Activated CD4-positive, alpha-beta T cell treated with anti-CD3 and anti-CD28 coated beads, Interleukin-2, amount 10 ng/mL, durations not matched to agents 7 days and 5 days (primary cell): ENCODE measurements at places on chromosomes 3 and 15.
A peak's percentile ranks its signal among the peaks of the same experiment; 100 is the strongest.

GRCh38 chr3:56985460-56985859 lies 75.0 kb upstream of the SPATA12 start:
- no peaks in the 10 kb centered on the region for H3K36me3 ChIP-seq
- H3K4me1 ChIP-seq = peaks cover 36% of the 10 kb centered on the region
- no peak for DNase-seq
- H3K27me3 ChIP-seq = peaks cover 9% of the 10 kb centered on the region
- H3K4me3 ChIP-seq = no peak overlapping the region

GRCh38 chr3:131502530-131503319 lies at the start of gene MRPL3:
MRPL3 (minus strand) TSS chr3:131502971; CDS start chr3:131502821, 150 bp downstream.
- peak within 1 kb of the TSS; percentile 96 for H3K4me3 ChIP-seq
- peak within 1 kb of the TSS; percentile 96 for H3K27ac ChIP-seq
- H3K36me3 ChIP-seq = peaks cover 20% of the 10 kb centered on the region
- DNase-seq = peak; percentile 85
- no peaks in the 10 kb centered on the region for H3K27me3 ChIP-seq

- no peaks in the 10 kb centered on the region for H3K4me1 ChIP-seq
- DNase-seq = no peak
- no peak overlapping the region for H3K27ac ChIP-seq
- H3K36me3 ChIP-seq = no peaks in the 10 kb centered on the region
- peaks cover 8% of the 10 kb centered on the region for H3K27me3 ChIP-seq
Observed at GRCh38 chr15:67446449-67446848, 74.5 kb upstream of the C15orf61 start.

DNA sequence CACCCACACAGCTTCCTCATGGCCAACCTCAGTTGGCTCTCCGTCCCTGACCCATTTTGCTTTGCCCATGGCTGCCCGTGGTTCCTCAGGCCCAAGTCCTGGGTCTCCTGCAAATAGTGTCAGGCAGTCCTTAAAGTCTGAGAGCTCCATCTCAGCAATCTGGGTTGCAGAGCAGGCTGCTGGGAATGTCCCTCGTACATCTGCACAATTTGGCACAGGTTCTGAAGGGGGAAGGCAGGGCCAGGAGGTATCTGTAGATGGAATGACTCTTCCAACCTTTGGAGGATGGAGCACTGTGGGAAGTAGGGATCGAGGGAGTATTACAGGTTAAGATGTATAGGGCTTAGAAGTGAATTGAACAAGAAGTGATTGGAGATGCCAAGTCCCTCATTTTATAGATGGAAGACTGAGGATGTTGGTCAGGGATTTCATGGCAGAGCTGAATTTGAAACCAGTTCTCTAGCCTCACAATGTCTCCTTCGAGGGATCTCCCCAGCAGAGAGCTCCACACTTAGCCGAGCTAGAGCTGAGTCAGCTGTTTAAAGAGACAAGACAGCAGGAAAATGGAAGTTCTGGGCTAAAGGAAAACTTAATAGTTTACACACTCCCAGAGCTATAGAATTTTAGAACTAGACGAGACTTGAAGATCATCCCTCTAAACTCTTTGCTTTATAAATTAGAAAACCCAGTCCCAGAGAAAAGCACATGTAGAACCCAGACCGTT lies 9.2 kb downstream of the CKMT1A start:
- H3K4me1 ChIP-seq = no peaks in the 10 kb centered on the region
- H3K4me3 ChIP-seq = no peak overlapping the region
- no peak for DNase-seq
- H3K27me3 ChIP-seq = peaks cover 6% of the 10 kb centered on the region

GRCh38 chr3:194620196-194620595 lies 13.0 kb downstream of the TMEM44 start:
- H3K36me3 ChIP-seq = no peaks in the 10 kb centered on the region
- no peak overlapping the region for H3K27ac ChIP-seq
- H3K4me3 ChIP-seq = no peak overlapping the region
- no peak for DNase-seq
- no peaks in the 10 kb centered on the region for H3K27me3 ChIP-seq
- H3K4me1 ChIP-seq = no peaks in the 10 kb centered on the region

GRCh38 chr3:129794311-129795185 lies 99.0 kb downstream of the TMCC1 start:
- H3K4me1 ChIP-seq = peaks cover 19% of the 10 kb centered on the region
- no peak overlapping the region for H3K4me3 ChIP-seq
- H3K27ac ChIP-seq = no peak overlapping the region
- H3K36me3 ChIP-seq = no peaks in the 10 kb centered on the region
- DNase-seq = peak; percentile 11

- no peak for DNase-seq
- H3K27ac ChIP-seq = no peak overlapping the region
- no peaks in the 10 kb centered on the region for H3K36me3 ChIP-seq
Observed at GRCh38 chr3:29143151-29143550, 137.7 kb upstream of the RBMS3 start.

DNA sequence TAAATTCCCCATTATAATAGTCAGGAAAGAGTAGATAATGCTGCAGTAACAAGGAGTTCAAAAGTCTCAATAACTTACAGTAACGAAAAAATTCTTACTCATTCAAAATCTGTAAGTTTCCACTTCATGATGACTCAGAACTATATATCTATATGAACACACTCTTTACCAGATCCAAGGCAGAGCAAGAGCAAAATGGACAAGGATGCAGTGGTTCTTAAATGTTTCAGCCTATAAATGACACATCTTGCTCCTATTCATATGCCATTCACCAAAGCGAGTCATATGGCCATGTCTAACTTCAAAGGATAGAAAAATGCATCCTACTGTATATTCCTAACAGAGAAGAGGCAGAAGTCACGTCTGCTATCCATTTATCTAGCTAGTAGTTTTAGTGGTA lies 787.7 kb downstream of the NAALADL2 start:
- no peak overlapping the region for H3K4me3 ChIP-seq
- no peaks in the 10 kb centered on the region for H3K36me3 ChIP-seq
- DNase-seq = no peak
- no peak overlapping the region for H3K27ac ChIP-seq

- peaks cover 6% of the 10 kb centered on the region for H3K36me3 ChIP-seq
- DNase-seq = no peak
Observed at GRCh38 chr3:13018043-13018451, 55.2 kb downstream of the IQSEC1 start.

DNA sequence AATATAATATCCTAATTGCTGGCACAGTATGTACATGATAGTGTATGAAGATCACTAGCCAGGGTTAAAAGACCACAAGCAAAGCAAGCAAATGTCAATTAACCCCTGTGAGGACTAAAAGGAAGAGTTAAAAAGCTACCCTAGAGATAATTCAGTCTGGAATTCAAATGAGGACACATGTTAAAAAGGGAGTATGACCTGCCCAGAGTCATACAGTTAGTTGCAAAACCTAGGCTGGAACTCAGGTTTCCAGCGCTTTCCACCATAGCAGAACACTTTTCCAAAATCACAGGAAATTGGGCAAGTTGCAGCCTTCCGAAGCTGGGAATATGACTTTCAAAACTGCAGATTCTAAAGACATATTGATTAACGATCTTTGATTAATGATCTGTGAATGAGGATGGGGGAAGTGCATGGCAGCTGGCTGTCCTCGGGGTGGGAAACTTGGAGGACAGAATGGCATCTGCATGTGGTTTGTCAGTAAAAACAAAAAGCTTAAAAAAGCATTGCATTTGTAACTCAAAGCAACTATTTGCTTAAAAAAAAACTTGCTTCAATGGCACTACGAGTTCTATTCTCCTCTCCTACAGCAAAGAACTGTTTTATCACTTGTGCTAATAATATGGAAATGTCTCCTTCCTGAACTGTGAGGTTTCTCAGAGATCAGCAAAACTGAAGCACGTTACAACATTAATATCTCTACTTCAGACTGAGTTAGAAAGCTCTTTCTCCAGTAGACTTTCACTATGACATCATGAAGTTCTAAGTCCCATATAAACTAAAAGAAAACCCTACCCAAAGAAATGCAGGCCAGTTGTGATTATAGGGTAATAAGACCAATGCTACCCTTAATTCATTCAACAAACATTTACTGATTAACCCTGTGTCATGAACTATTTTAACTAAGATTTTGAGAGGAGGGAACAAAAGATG lies 46.2 kb downstream of the IGSF11 start:
- H3K4me1 ChIP-seq = peaks cover 15% of the 10 kb centered on the region
- no peaks in the 10 kb centered on the region for H3K36me3 ChIP-seq
- no peak for DNase-seq

DNA sequence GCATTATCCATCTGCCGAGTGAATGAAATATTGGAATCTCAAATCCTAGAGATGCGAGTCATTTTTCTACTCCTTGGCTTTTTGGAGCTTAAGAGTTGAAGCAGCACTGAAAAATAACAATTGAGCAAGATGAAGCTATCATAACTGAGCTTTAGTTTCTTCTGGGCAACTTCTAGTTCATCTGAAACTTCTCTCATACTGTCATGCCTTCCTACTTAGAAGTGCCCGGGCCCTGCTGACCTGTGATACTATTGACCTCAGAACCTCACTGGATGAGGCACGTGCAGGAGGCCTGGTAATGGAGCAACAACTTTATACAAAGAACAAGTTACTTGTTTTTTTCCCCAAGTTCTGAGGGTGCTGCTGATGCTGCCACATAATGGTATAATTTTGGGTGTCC lies 48.5 kb upstream of the P3H2 start:
- peaks cover 6% of the 10 kb centered on the region for H3K27me3 ChIP-seq
- no peaks in the 10 kb centered on the region for H3K36me3 ChIP-seq
- DNase-seq = no peak
- peaks cover 17% of the 10 kb centered on the region for H3K4me1 ChIP-seq
- no peak overlapping the region for H3K4me3 ChIP-seq
- H3K27ac ChIP-seq = peak overlapping the region; percentile 77

DNA sequence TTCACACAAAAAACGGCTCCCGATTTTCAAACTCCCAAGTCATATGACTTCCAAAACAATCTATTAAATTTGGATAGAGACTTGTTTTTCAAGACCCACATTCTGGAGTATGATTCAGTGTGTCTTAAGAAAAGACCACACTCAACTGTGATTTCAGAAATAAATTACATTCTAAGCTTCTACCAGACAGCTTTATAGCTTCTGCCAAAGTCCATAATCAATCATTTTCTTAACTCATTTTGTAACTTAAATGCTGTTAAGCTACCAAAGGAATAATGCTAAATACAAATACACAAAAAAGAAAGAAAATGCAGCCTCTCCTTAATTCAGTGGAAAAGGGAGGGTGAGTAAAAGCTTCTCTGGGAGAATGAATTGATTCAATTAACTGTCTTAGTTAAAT lies 192.3 kb upstream of the P2RY1 start:
- H3K4me3 ChIP-seq = no peak overlapping the region
- H3K36me3 ChIP-seq = no peaks in the 10 kb centered on the region
- H3K27ac ChIP-seq = no peak overlapping the region
- no peaks in the 10 kb centered on the region for H3K4me1 ChIP-seq

DNA sequence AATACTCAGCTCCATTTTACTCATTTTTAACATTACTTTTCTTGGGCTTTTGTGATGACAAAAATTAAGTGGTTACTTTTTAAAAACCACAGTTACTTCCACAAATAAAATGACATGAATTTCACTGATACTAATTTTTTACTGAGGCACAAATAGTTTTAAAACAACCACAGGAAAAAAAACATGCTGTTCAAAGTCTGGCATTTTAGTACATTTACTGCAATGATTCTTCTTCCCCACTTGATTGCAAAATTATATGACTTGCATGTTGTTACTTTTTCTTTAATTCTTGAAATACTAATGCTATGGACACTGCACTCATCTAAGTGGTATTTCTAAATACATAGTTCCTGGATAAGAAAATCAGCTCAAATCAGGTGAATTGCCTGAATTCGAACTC lies 24.8 kb upstream of the SLMAP start:
- no peaks in the 10 kb centered on the region for H3K36me3 ChIP-seq
- H3K27ac ChIP-seq = no peak overlapping the region
- H3K4me3 ChIP-seq = no peak overlapping the region
- H3K27me3 ChIP-seq = peaks cover 2% of the 10 kb centered on the region
- H3K4me1 ChIP-seq = no peaks in the 10 kb centered on the region

GRCh38 chr3:126525853-126526667 lies 2.1 kb downstream of the CHST13 start:
- no peak overlapping the region for H3K4me3 ChIP-seq
- no peak for DNase-seq
- no peak overlapping the region for H3K27ac ChIP-seq
- peaks cover 4% of the 10 kb centered on the region for H3K4me1 ChIP-seq
- H3K36me3 ChIP-seq = no peaks in the 10 kb centered on the region

DNA sequence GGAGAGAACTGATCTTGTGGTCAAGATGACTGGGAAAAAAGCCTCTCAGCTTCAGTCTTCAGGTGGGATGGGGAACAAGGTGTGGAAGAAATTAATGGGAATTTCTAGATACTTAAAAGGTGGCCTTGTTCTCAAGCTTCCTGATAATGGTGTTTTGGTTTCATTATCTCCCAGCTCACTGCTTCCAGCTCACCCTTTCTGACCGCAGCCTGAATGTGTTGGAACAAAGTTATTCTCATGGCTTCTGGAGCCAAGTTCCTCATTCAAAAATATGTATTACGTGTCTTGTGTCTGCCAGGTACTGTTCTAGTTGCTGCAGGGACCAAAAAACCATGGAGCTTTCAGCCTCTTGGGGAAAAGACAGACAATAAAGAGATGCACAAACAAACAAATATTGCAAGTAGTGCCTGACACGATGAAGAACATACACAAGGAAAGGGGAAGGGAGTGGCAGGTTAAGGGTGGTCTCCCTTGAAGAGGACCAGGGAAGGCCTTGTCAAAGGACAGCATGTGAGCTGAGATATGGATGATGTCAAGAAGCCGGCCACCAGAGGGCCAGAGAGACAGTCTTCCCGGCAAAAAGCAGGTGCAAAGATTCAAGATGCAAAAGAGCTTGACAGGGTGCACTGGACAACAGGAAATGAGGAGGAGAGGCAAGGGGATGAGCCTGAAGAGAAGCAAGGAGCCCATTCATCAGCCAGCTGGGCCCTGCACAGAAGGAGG lies 35.5 kb downstream of the ARRDC4 start:
- no peak for DNase-seq
- no peaks in the 10 kb centered on the region for H3K36me3 ChIP-seq
- H3K27me3 ChIP-seq = no peaks in the 10 kb centered on the region
- peak overlapping the region; percentile 1 for H3K4me3 ChIP-seq
- H3K27ac ChIP-seq = no peak overlapping the region
- peaks cover 14% of the 10 kb centered on the region for H3K4me1 ChIP-seq

- no peaks in the 10 kb centered on the region for H3K36me3 ChIP-seq
- H3K4me1 ChIP-seq = no peaks in the 10 kb centered on the region
- no peak overlapping the region for H3K27ac ChIP-seq
- H3K27me3 ChIP-seq = no peaks in the 10 kb centered on the region
- no peak overlapping the region for H3K4me3 ChIP-seq
Observed at GRCh38 chr15:37550360-37551024, 383.9 kb upstream of the TMCO5A start.
